ENCODE measurements at places on chromosomes 12 and 14. TPM values are rescaled to one million over a fixed set of nuclear protein-coding genes. Genes with fewer than 3 reads are reported as not detected.

GRCh38 chr12:125882141-125882540 is 816.9 kb downstream of the AACS start:
- no peak for DNase-seq

- DNase-seq: no peak
Observed at GRCh38 chr12:113766879-113767878, 198.9 kb downstream of the RBM19 start.

- peak; percentile 30 for DNase-seq
Observed at GRCh38 chr12:48818831-48819590, 715 bp downstream of the CACNB3 start.

DNA sequence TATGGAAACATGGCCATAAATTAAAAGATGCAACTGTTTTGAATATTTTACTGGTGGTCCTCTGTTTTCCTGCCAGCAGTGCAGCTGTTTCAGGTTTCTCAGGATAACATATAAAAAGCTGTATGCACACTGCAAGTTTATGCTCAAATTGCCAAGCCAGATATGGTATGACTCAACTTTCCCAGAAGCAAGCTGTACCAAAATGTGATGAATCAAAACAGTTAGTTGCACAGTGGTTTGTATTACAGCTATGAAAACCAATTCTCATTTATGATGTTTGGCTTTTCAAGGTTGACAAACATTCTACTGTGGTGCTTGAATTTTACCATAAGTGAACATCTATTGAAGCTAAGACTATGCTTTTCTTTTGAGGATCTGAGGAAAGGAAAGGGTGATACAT is 15.5 kb downstream of the TRMT5 start:
- DNase-seq: no peak

GRCh38 chr12:27913999-27914614 is 58.4 kb downstream of the PTHLH start:
- no peak for DNase-seq

DNA sequence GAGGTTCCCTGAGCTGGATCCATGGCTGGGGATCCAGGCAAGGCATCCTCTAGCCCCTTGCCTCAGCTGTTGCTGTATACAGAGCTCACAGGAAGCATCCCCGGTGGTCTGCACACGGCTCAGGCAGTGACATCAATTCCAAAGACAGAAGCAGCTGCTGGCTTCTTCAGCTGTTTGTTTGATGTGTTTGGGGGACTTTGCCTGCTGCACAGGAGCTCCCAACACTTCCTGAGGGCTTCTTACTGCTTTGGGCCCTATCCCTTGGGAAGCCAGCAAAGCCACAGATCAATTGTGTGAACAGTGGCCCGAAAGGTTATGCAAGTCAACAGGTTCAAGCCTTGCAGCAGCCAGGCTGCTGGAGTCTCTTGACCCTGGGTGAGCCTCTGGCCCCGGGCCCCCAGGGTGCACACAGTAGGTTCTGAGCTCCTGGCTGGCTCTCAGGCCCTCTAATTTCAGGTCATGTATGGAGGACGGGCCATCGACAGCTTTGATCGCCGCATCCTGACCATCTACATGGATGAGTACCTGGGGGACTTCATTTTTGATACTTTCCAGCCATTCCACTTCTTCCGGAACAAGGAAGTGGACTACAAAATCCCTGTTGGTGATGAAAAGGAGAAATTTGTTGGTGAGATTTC is 42.6 kb downstream of the CCDC92 start:
- no peak for DNase-seq

- no peak for DNase-seq
Observed at GRCh38 chr14:24398653-24399446, at the start of gene NYNRIN. TSS of gene NYNRIN (plus strand) at chr14:24399003. CDS start at chr14:24399247, 244 bp downstream.

GRCh38 chr12:6699259-6699988 is 1.2 kb downstream of the PIANP start:
- DNase-seq: no peak

DNA sequence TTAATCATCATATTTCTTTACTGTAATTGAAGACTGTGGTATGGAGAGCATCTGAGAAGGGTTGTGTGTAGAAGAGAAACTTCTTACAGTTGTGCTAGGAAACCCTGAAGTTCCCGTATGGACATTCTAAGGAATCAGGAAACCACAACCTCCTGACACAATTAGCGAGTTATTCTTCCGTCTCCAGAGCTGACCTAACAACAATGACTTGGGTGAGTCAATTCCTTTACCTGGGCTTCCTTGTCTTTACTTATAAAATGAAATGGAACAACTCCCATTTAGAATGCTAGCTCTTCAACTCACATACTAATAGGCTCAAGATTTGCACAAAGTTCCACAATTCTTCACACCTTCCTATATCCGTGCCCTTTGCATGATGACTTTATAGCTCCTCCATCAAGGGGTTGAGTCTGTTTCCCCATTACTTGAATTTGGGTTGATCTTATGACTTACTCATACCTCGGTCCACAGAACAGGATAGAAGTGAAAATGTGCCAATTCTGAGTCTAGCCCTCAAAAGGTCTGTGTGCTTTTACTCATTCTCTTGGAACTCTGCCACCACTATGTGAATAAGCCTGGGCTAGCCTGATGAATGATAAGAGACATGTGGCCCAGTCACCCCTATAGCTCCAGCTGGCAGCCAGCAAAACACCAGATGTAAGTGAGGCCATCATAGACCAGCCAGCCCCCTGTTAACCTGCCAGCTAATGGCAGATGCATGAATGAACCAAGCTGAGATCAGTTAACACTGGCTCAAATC is 459.4 kb downstream of the ETNK1 start:
- DNase-seq: no peak

- DNase-seq: no peak
Observed at GRCh38 chr12:12272869-12273268, 6.0 kb upstream of the LRP6 start.

DNA sequence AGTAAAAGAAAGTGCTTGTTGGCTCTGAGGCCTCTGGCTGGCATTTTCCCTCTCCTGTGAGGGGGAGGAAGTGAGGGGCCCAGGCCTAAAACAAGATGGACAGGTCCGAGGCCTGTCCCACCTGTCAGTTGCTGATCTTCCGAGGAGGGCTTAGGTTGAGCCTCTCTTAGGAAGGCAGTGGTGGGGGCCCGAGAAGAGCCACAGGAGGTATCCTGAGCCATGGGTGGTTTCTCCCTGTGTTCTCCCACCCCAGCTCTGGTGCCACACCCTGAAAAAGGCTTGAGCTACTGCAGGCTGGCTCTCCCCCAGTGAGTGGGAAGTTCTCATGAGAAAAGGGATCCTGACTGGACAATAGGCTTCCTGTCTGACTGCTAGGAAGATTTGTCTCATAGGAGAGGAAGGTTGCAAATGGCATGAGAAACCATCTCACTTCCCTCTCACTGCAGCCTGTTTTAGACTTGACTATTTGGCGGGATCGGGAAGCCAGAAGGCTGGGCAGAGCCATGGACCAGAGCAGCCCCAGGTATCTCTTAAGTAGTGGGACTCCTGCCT is 72.1 kb upstream of the SRSF5 start:
- no peak for DNase-seq

DNA sequence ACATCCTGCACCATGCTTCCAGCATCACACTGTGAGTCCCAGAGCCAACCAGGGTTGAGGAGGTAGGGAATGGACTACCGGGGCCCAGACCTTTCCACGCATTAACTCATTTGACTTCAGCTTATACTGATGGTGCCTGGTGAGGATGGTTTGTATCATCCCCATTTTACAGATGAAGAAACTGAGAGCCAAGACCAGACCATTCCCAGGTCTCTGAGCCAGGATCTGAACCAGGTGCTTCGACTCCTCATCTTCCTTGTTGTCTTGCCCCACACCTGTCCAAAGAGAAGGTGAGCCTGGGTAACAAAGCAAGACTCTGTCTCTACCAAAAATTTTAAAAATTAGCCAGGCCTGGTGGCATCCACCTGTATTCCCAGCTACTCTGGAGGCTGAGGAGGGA is 64.4 kb downstream of the MVK start:
- no peak for DNase-seq

- no peak for DNase-seq
Observed at GRCh38 chr12:10070380-10070779, 28.4 kb downstream of the CLEC1A start.

DNA sequence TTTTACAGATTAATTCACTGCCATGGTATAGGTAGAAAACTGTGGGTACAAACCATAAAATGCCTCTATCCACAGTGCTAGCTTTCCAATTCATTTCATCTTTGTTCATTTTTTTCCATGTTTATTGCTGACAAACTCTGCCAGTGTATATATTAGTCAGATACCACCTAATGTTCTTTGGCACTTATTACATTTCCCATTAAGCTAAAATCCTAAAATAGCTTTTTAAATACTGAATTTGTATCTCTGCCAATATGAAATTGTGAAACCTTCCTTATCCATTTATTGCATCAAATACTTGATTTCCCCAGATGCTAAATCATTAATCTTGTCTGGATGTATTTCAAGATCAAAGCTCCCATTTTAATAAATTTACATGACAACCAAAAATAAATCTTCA is 150.1 kb upstream of the FSCB start:
- no peak for DNase-seq

DNA sequence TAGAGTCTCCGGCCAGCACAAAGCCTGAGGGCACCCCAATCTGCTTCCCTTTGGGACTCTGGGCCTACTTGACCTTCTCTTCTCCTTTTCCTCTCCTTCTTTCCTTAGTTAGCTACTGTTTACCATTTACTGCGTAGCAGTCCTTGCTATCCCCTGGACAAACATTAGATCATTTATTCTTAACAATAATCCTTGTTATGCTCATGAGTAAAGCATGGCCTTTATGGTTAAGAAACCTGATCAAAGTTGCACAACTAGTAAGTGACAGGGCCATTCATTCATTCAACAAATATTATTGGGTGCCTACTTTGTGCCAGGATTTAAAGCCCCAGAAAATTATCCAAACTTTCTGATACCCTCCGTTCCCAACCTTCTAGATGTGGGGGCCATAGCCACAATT is 3.2 kb upstream of the HDAC7 start:
- no peak for DNase-seq

- DNase-seq: no peak
Observed at GRCh38 chr14:70926235-70926830, 19.1 kb downstream of the PCNX1 start.

GRCh38 chr12:107012736-107013425 is 25.9 kb upstream of the MTERF2 start:
- no peak for DNase-seq

DNA sequence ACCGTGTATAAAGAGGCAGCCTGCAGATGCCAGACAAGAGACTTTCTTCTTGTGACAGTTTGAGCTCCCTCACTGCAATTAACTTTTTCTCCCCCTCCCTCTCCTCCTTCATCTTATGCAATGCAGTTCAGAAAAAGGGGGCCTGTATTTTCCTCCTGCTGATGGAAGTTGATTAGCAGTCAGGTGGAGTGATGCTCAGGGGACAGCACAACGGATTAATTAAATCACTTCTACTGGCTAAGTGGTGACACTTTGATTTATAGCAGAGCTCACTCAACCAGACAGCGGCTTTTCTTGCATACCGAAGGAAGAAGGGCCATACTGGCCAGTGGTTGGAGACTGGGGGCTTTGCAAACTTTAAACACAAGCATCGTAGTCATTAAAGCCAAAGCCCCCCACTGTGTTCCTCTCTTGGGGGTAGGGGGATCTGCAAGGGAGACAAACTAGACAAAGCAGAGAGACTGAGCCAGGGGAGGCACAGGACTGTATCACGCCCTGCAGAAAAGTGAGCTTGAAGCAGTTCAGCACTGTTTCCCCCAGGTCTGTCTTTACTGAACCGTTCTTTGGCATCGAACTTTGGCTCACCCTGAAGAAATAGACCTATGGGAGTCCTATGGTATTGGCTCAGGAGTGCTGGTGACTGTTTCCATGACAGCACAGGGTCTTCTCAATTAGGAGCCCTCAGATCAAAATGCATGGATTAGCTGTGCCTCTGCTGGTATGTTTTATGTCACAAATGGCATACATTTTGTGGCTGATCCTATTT is 47.7 kb downstream of the SPRING1 start:
- DNase-seq: no peak

DNA sequence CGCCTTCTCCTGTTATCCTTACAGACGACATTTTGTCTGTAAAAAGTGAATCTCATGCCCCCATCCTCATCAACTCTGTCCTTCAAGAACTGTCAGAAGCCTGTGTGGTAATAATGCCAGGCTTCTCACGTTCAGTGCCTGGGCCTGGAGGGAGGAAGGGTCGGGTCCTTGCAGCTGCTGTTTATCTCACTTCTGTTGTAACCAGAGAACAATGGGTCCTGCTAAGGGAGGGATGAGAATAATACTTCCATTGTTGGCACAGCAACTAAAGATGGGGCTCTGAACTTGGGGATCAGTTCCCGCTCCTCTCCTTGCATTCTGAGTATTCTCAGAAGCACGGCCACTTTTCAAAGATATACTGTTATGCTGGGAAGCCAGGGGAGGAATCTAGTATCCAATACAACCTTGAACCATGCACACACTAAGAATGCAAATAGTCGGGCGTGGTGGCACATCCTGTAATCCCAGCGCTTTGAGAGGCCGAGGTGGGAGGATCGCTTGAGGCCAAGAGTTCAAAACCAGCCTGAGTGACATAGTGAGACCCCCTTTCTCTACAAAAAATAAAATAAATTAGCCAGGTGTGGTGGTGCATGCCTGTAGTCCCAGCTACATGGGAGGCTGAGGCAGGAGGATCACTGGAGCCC is 38.8 kb upstream of the NINJ2 start:
- no peak for DNase-seq

- DNase-seq: no peak
Observed at GRCh38 chr12:53076461-53076860, 2.7 kb downstream of the SPRYD3 start.

DNA sequence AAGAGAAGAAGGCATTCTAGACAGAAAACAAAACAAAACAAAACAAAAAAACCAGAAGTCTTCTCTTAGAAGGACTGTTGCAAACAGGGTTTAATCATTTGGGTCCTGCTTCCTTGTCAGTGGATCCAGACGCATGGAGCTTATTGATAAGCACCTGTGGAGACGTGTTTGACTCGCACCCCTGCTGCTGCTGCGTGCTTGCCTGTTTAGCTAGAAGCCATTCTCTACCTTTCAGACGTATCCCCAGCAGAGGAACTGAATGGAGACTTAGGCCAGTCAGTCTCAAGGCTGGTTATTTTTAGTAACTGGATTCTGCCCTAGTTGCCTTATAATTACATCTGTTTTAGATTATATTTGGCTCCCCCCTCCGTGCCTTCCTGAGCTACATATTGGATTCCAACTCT is 186.1 kb upstream of the EEA1 start:
- no peak for DNase-seq

GRCh38 chr12:75489613-75490210 is 9.2 kb downstream of the GLIPR1 start:
- no peak for DNase-seq

KCNA5 gene
- 1.4 TPM for total RNA-seq

FGF6 gene
- total RNA-seq: not detected

C14orf180 gene
- 0.26 TPM for total RNA-seq

RNU4-1 gene
- 1,216 TPM for total RNA-seq

BMP4 gene
- 44.2 TPM for total RNA-seq

RHOJ gene
- total RNA-seq: 10.4 TPM

HNF1A gene
- total RNA-seq: 12.0 TPM

NINJ2 gene
- 1.7 TPM for total RNA-seq
